ENCODE measurements at places on chromosomes 1 and 21.
A peak's percentile ranks its signal among the peaks of the same experiment; 100 is the strongest.

DNA sequence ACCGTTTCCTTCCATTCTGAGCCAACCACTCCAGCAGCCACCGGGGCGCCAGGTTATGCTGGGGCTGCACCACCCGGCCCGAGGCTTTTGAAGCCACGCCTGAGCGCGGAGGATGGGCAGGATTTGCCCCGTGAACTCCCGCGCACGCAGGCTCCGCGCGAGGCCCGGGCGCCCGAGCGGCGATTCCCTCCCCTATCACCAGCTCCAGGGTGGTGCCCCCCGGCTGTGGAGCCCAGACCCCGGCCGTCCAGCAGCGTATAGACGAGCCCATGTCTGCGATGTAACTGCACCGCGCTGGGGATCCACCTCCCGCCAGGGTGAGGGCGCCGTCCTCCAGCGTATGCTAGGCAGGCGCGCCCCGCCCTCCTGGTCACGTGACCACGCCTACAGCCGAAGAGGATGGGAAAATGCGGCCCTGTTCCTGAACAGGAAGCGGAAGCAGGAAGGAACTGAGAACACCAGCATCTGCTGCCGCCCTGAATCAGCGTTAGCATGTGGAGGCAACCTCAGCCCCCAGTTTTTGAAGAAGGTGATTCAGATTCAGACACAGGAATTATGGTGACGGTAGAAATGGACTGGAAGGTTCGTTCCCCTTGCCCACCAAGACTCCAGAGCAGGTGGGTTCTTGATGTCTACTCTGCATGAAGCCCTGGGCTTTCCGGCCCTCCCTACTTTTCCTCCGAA lies 46.0 kb downstream of the VPS26C start:
- peak; percentile 97 for DNase-seq

DNA sequence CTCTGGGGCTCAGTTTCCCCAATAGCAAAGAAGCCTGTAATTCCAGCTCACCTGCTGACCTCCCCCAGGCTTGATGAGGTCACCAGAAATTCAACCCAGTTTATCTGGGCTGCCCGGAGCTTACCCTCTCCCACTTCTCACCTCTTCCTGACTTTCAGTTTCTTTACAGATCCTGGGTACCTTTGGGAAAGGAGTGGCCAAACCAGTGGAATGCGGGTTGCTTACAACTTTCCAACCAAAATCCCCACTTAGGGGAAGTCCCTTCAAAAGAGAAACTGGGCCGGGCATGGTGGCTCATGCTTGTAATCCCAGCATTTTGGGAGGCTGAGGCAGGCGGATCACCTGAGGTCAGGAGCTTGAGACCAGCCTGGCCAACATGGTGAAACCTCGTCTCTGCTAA lies 5.9 kb upstream of the MARCKSL1 start:
- no peak for DNase-seq

DNA sequence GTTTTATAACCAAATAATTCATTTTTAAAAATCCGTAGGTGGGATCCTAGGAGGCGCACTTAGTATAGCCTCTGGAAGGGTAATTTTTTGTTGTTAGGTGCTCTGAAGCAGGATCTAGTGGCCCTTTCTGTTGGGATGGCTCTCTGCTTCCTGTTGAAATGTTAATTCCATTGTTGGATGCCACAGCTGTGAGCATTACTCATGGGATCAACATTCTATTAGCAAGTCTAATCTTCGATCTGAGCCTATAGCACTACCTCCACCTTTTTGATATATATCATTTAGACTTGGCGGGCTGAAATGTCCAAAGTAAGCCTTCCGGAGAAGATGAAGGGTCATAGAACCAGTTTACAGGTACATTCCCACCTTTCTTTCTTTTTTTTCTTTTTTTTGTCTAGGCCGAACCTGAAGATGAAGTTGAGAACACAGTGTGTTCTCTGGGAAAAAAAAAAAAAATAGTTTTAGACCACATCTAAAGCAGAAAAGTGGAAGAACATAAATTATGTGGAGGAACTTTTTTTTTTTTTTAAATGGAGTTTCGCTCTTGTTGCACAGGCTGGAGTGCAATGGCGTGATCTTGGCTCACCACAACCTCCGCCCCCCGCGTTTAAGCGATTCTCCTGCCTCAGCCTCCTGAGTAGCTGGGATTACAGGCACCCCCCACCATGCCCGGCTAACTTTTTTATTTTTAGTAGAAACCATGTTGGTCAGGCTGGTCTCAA lies 1.4 kb downstream of the CXADR start:
- no peak for DNase-seq

DNA sequence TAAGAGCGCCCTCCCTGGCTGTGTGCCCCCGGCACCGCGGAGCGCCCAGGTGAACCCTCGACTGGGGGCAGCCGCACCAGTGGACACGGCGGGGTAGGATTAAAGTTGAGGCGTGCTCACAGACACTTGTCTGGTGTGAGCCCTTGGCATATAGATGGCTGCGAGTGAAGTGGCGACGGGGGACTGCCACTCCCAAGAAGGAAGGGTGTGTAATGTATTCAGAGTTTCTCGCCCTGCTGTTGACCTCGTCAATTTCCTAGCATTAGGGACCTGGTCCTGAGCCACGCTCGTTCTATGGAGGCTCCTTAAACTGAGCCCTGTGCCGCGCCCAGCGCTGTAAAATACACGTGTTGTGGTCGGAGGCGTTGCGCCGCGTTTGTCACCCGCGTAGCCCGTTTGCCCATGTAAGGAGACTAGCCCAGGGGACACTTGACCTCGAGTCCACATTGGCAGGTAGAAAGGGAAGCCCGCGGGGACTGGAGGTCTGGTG lies 554 bp downstream of the EVA1C start:
- DNase-seq: no peak

DNA sequence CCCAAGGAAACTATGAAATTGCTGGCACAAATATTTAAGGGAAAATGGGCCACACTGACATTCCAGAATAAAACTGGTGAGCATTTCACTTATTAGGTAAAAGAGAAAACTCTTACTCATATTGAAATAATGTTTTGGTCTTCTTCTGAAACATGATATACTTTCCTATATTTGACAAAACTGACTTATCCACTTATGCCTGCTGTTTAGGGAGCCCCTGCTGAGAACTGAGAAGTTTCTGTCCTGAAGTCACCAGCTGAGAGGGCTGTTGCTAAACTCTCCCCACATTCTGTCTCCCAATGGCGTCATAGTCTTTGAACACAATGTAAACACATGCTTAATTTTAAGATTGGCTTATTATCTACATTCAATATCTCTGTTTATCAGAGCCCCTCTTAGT lies 46.8 kb upstream of the ZC3H11B start:
- DNase-seq: no peak

- DNase-seq: no peak
These were observed 71.0 kb downstream of the AJAP1 start for GRCh38 chr1:4725416-4725815.

DNA sequence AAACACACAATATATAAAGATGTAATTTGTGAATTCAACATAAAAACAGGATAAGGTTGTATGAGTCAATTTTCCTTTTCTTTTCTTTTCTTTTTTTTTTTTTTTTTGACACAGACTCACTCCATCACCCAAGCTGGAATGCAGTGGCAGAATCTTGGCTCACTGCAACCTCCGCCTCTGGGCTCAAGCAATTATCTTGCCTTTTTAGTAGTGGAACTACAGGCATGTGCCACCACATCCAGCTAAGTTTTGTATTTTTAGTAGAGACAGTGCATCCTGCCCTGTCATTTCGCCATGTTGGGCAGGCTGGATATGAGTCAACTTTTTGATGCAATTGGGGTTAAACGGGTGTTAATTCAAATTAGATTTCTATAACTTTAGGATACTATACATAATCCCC lies 10.3 kb upstream of the SPRR2B start:
- no peak for DNase-seq

- peak; percentile 66 for DNase-seq
These were observed at the start of gene CSF1 for GRCh38 chr1:109910123-109910962. Gene CSF1, plus strand, starts transcription at chr1:109910849. Its CDS starts 175 bp downstream, at chr1:109911024.

DNA sequence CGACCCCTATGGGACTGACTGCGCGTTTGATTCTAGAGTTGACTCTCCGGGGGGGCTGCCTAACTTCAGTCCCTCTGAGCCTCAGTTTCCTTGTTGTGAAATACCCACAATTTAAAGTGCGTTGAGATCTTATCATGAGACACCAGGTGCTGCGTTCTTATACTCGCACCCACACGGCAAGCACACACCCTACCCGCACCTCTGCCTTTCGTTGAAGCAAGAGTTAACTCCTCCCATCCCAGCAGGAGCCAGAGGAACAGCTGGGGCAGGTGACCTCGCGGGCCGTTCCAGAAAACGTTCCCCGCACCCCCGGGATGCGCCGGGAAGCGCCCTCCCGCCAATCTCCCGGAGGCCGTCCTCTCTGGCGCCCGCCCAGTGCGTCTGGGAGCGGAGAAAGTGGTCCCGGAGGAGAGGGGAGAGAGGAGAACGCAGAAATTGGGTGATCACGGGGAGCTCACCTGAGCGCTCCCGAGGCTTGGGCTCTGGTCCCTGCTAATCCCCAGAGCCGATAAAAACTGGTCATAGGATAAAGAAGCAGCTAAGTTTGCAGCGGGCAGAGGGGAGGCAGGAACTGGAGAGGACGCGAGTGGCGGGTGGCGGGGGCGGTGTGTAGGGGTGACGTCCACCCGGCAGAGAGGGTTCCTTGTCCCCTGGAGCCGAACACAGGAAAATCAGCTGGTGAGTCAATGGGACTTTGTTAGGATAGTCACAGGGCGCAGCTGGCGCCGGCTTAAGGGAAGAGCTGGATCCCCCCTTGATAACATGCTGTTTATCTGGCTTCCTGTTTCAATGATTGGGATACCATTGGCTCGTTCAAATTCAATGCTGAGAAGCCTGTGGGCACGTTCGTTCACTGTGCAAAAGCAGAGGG lies 869 bp downstream of the NAV1 start:
- no peak for DNase-seq

All from CD4-positive, alpha-beta T cell treated with Interleukin-17A for 4 hours (primary cell).